Pancreas (tissue), 10 donors: ENCODE measurements at places on chromosomes 13 and 19. TPM values are rescaled to one million over a fixed set of nuclear protein-coding genes. Genes with fewer than 3 reads are reported as not detected.
A peak's percentile ranks its signal among the peaks of the same experiment; 100 is the strongest.

- no peaks in the 10 kb centered on the region for H3K36me3 ChIP-seq
- no peak overlapping the region for H3K4me3 ChIP-seq
- DNase-seq = no peak
- H3K4me1 ChIP-seq = no peaks in the 10 kb centered on the region
Observed at GRCh38 chr19:33214596-33214995, 11.1 kb downstream of the SLC7A10 start.

- H3K27ac ChIP-seq = no peak overlapping the region
- no peaks in the 10 kb centered on the region for H3K36me3 ChIP-seq
- no peak for DNase-seq
- H3K4me3 ChIP-seq = peak overlapping the region; percentile 69
- no peaks in the 10 kb centered on the region for H3K27me3 ChIP-seq
Observed at GRCh38 chr13:113394339-113394640, 30.4 kb upstream of the GRTP1 start.

- no peak for DNase-seq
- H3K27me3 ChIP-seq = no peaks in the 10 kb centered on the region
- H3K27ac ChIP-seq = no peak overlapping the region
- no peak overlapping the region for H3K4me3 ChIP-seq
- no peaks in the 10 kb centered on the region for H3K36me3 ChIP-seq
Observed at GRCh38 chr19:10888421-10888866, 17.1 kb downstream of the CARM1 start.

DNA sequence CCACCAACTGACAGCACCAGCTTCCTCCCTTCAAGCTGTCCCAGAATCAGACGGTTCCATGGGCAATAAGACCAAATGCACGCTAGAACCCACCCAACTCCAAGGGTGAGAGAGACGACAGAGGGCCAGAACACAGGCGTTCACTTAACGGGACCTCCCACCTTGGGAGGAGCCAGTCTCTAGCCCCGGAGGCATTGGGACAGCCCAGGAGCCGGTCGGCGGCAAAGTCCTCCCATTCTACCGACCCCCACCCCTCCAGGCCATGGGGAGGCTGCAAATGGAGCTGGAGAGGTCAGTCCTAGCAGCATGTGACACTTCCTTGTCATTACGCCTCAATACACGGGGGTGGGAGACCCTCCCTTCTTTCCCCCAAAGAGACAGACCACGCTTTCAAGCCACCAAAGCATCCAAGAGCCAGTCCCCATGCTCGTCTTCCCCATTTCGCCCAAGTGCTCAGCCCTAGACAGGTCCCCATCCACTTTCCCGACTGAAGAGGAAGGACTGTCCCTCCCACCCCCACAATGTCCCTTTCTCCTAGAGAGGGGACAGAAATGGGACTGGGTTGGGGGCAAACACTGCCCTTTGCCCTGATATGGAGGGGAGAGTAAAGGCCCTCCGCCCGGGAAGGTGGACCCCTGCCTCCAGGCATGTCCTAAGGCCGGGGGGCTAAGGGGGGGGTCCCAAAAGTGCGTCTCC lies 964 bp downstream of the KHSRP start:
- no peak overlapping the region for H3K27ac ChIP-seq
- H3K4me3 ChIP-seq = peak overlapping the region; percentile 57
- H3K27me3 ChIP-seq = no peaks in the 10 kb centered on the region
- DNase-seq = peak; percentile 38
- peaks cover 22% of the 10 kb centered on the region for H3K36me3 ChIP-seq
- H3K4me1 ChIP-seq = no peaks in the 10 kb centered on the region

The PSG3 gene
- not detected for polyA plus RNA-seq

The SLC10A2 gene
- not detected for polyA plus RNA-seq
